ENCODE measurements at places on chromosomes 16 and 17.

DNA sequence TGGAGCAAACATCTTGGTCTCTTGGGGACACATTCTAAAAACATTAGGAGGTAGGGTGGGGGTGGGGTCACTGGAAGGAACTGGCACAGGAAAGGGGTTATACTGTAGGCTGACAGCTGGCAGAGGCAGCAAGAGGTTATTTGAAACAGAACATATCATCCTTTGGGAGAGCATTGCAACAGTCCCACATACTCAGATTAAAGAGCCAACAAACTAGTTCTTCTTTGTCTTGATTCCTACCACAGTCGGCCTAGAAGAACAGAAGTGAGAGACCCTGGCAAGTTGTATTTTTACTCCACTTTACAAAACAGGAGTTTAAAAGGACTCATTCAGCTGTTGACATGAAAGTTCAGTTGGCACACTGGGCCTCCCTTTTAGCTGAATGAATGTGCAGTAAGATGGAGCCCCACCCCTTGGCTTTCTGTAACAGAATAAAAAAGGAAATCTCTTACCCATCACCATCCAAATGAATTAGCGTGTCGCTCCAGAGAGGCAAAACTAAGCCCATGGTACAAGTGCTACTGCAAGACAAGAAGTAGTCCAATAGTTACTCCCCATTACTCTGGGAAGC, 54.6 kb upstream of the CORO6 start:
- no peak for DNase-seq

DNA sequence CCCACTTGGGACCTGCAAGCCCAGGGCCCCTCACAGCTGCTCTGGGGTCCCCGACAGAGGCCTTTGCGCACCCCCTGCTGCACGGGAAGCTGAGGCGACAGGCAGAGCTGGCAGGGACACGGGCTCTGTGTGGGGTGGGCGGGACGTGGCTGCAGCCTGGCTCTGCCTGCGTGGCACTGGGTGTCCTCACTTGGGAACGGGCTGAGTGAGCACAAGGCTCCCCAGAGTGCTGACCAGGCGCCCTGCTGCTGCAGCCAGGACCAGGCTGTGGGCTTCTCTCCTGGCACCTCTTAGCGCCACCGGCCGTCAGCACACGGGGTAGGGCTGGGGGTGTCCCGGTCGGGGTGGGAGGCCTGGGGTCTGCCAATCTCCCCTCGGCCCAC, 6.6 kb downstream of the C1QTNF8 start:
- DNase-seq = no peak

GRCh38 chr16:83455716-83456115, 352.1 kb upstream of the HSBP1 start:
- no peak for DNase-seq

- peak; percentile 69 for DNase-seq
These were observed 17.3 kb downstream of the MYO18A start for GRCh38 chr17:29162909-29163341.

Data from fibroblast of skin of abdomen (primary cell).